HepG2 (cell line): ENCODE measurements at places on chromosomes 12 and 14. TPM values are rescaled to one million over a fixed set of nuclear protein-coding genes. Genes with fewer than 3 reads are reported as not detected.

Gene KRT78
- total RNA-seq, result not detected in 2 replicates

- no peak for DNase-seq
Measured at GRCh38 chr12:78248321-78248720, 417.6 kb downstream of the NAV3 start.

Gene GSC
- total RNA-seq, result not detected in 2 replicates

GRCh38 chr12:44812062-44812461 lies 64.1 kb downstream of the NELL2 start:
- no peak for DNase-seq

- no peak for DNase-seq
Measured at GRCh38 chr12:104672096-104672445, 215.3 kb downstream of the CHST11 start.

Gene SOX5
- total RNA-seq, result 42.9 and 76.4 TPM in 2 replicates

DNA sequence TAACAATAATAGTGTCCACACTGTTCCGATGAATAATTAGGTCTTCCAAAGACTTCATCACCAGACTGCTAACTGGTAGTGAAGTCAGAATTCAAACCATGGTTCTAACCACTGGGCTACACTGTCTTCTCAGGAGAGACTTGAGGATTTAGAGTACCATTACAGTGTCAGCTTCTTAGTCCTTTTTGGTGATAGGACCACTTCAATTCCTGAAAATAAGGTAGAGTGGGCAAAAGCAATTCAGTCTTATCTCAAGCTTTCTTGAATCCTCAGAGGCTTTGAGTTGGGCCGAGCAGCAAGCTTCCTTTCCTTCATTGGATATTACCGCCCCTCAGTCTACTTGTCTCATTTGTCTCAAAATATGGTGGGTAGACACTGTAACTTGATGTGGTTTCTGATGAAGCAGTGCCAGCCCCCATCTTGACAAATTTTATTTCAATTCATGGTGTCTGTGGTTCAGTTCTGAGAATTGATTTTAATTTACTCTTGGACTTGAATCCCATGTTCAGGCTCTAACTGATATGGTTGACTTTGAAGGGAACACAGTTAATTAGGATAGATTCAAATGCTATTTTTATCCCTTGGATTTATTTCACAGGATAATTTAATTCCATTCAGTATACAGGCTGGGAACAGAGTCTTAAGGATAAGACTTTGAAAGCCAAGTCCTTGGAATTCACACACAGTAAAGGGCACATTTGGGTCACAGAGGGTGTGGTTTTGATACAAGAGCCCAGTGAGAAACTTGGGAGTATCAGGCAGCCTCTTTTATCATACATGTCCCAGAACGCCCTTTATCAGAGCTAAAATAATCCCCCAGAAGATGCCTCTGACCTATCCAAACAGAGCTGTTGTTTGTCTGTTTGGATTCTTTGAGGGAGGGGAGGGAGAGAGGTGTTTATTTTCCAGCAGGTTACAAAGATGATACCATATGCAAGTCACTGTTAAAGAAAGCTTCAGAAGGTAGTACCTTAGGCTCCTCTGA lies 167.3 kb downstream of the PRKCH start:
- no peak for DNase-seq

- DNase-seq, result no peak
Measured at GRCh38 chr12:96143392-96143791, 50.8 kb upstream of the ELK3 start.

Gene GALNT8
- not detected in 2 replicates for total RNA-seq

Gene SLCO1A2
- total RNA-seq, result not detected in 2 replicates

DNA sequence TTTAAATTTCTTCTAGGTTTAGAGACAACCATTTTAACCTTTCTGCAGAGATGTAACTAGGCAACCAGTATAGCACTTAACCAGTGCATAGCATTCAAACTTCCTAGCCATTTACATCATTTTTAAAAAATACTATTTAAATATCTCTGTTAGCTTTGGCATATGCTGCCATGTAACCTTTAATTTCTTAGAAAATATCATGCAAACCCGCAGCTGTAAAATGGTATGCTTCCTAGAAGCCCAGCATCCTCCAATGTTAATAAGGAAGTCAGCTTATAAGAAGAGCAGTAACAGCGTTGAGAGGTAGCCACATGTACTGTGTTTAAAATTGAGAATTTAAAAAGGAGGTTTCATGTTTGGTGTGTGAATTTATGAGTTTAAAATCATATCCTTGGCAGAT lies 22.8 kb downstream of the GNG2 start:
- DNase-seq, result no peak

GRCh38 chr12:104303538-104304151 lies at the start of gene EID3:
EID3 (plus strand) TSS chr12:104303739; CDS start chr12:104303935, 196 bp downstream.
- DNase-seq, result no peak

Gene RD3L
- total RNA-seq, result not detected in 2 replicates

- no peak for DNase-seq
Measured at GRCh38 chr14:50082784-50083466, 33.4 kb downstream of the VCPKMT start.

Gene TAS2R9
- total RNA-seq, result 0.11 TPM in 1 of 2 replicates, not detected in the other

GRCh38 chr12:100901266-100901665 lies 106.7 kb downstream of the ANO4 start:
- DNase-seq, result no peak

Gene PAH
- total RNA-seq, result 451 and 537 TPM in 2 replicates

- DNase-seq, result no peak
Measured at GRCh38 chr12:65192963-65193516, 23.7 kb downstream of the LEMD3 start.

DNA sequence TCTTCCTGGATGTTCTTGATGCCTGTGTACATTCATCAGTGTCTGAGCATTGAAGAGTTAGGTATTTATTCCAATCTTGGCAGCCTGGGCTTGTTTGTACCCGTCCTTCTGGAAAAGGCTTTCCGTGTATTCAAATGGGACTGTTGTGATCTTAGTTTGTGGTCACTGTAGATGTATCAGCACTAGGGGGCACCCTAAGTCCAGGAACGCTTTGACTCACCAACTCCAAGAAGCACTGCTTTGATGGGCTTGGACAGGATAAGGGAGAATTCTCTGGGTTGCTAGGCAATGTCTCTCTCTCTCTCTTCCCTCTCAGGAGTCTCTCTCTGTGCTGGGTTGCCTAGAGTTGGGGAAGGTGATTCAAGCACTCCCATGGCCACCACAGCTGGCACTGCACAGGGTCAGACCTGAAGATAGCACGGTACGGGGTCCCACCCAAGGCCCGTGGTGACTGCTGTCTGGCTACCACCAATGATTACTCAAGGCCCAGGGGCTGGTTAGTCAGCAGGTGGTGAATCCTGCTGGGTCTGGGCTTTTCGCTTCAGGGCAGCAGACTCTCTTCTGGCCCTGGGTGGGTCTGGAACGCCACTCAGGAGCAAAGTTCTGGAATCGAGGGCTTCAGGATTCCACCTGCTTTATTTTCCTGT lies 211.1 kb upstream of the RGS6 start:
- peak; percentile 53 for DNase-seq

- no peak for DNase-seq
Measured at GRCh38 chr12:57433370-57433769, 1.2 kb upstream of the INHBC start.

- DNase-seq, result no peak
Measured at GRCh38 chr12:21690704-21691368, 33.2 kb upstream of the LDHB start.

DNA sequence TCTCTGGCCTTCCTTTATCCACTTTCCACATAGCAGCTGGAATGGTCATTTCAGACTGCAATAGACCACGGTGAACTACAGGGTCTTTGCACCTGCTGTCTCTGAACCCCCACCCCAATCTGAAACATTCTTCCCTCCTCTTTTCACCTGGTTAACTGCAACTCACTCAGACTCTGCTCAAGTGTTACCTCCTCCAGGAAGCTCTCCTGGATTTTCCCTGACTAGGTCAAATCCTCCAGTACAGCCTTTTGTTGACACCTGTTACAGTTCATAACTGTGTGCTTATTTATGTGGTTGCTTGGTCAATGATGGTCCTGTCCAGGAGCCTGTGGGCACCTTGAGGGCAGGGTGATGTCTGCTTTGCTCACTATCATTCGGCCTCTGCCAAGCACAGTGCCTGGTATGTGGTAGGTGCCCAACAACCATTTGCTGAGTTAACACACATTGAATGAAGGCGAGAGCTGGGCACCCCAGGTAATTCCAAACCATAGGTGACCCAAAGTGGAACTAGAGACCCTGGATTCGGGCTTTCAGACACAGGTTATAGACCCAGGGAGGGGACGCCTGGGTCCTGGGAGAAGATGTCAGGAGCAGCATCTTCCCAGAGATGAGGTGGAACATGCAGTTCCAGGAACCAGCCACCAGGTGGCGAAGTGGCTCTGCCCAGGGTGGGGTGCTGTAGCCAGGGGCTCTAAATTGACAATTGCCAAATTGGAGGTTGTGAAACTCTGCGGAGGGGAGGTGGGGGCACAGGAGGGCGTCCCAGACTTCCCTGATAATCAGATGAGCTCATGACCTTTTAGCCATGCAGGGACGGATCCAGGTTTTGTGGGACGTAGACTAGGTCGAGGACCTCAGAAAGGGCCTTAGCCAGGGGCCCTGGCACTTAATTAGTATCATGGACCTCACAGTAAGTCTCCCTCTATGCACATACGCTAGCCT lies 28.1 kb downstream of the TRPV4 start:
- DNase-seq, result peak; percentile 45

GRCh38 chr14:54392131-54392859 lies 4.5 kb upstream of the CDKN3 start:
- DNase-seq, result no peak

- DNase-seq, result peak; percentile 60
Measured at GRCh38 chr14:21723431-21724045, 49.9 kb upstream of the OR4E1 start.

GRCh38 chr14:96225745-96226151 lies 21.1 kb downstream of the BDKRB2 start:
- peak; percentile 7 for DNase-seq

DNA sequence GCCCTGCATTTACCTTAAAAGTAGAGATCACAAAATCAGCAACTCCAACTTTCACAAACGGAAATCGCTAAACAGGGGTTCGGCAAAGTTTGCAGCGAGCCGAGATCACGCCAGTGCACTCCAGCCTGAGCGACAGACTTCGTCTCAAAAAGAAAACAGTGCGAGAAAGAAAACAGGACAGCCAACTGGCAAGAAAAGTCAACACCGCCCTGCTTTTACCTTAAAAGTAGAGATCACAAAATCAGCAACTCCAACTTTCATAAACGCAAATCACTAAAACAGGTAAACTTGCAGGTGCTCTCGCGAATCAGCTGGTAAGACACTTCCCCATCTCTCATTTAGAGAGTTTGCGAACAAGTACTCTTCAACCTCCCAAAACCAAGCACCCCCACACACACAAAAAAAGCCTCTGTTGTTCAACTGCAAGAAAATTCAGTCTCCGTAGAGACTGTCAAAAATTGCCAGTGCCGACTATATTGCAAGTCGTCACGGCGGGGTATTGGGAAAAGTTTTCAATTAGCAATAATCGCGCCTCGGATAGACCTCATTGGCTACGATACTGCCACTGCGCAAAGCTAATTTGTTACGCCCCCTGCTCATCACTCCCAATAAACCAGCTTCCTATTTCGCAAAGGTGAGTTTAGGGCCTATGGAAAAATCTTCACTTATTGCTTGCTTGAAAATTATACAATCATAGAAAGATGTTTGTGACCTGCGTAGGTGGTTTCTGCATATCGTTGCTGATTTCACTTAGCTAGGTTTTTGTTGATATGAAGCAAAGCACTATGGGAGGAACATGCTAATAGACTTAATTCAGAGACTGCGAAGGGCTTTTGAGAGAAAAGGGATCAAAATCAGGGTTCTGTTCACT lies at the start of gene RNU4-1:
TSS of gene RNU4-1 (minus strand) at position 577 of the 871 bp plus-strand sequence.
- DNase-seq, result peak; percentile 93

DNA sequence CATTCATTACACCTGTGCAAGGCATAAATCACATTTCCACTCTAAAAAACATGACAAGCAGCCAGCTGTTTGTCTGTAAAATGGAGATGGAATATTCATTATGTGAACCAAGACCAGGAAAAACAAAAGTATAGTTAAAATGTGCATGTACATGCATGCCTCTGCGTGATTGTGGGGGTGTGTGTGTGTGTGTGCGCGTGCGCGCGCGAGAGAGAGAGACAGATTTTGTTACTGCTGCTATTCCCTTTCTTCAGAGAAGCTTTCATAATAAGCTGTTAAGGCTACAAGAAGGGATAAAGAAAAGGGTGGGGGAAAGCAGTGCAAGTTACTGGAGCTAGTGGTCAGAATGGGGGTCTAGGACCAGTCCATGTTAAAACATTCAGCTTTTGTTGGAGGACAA lies 430.3 kb downstream of the NAV3 start:
- no peak for DNase-seq

DNA sequence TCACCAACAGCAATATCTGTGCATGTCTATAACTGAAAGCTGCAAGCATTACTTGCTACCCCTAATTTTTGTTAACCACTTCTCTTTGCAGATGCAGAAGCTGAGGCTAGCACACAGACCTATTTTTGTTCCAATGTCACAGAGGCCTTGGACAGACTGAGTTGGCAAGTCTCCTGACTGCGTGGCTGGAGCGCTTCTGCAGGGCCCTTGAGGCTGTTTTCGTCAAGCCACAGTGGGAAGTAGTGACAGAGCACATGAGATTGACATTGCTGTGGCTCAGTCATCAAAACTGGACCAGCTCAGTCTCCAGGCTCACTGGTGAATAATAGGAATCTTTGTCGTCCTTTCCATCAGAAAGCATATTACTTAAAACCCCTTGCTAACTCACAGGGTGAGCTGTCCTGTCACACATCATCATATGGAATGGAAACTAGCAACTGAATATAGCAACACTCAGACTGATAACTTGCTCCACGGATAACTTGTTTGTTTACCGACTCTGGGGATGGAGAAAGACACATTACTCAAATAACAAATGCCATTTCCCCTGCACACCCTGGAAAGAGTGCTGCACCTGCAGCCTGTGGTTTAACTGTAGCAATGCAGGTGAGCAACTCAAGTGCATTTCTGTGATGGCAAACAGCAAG lies 43.6 kb upstream of the DDX11 start:
- DNase-seq, result no peak

- DNase-seq, result no peak
Measured at GRCh38 chr12:9796346-9796745, 30.9 kb upstream of the KLRF1 start.

Gene DACT1
- total RNA-seq, result not detected in 2 replicates

Gene HCAR3
- total RNA-seq, result 0.11 and 0.20 TPM in 2 replicates

DNA sequence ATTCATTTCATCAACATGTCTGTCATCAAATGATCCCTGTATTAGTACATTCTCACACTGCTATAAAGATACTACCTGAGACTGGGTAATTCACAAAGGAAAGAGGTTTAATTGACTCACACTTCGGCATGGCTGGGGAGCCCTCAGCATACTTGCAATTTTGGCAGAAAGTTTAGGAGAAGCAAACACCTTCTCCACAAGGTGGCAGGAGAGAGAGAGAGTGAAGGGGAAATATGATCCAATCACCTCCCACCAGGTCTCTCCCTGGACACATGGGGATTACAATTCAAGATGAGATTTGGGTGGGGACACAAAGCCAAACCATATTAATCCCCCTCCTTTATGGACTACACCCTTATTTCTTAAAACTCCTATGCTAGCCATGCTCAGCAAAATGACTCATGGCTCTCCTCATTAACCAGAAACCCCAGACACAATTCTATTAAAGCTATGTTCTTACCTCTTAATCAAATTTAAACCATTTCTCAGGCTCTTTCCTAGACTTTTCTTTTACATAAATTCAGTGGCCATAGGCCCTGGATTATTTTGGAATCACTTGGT lies 932.3 kb downstream of the FLRT2 start:
- peak; percentile 40 for DNase-seq
